HCT116 (cell line): ENCODE measurements at places on chromosomes 2 and 18.
A peak's percentile ranks its signal among the peaks of the same experiment; 100 is the strongest.

GRCh38 chr2:149826471-149827125, 239.0 kb upstream of the MMADHC start:
- no peak for DNase-seq

GRCh38 chr2:143258126-143258892, 129.1 kb downstream of the ARHGAP15 start:
- no peak for DNase-seq

DNA sequence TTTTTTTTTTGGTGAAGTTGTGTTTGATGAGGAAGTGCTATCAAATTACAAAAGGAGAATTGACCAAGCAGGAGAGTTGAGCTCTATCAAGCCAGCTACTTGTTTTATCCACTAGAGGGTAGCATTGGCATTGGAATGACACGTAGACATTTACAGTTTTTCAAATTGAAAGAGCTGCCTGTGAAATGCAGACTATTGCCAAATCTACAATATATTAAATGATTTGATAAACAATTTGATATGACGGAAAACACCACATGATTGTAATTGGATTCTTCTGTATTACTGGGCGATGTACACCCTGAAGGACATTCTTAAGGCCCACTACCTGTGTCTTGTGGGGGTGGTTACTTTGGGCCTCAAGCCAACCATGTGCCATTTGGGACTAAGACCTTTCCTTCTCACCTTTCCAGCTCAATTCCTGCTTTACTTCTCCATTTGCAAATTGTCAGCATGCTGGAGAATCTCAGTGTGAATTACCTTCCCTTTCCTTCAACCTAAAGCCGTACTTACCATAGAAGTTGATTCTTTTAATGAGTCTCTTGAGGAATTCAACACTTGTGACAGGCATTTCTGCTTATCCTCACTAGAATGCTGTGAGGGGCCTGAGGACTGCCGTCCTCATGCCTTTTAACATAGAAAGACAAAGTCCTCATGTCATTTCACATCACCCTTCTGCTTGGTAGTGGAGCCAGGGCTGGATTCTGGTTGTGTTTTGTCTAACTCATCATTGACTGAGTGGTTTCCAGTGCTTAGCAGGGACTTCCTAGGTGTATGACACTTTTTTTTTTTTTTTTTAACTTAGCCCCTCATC, 134.8 kb upstream of the THUMPD2 start:
- peak; percentile 59 for DNase-seq

GRCh38 chr2:10373931-10374330, 71.2 kb downstream of the HPCAL1 start:
- DNase-seq = no peak

- no peak for DNase-seq
These were observed 77.1 kb downstream of the DDX1 start for GRCh38 chr2:15668611-15669305.

- DNase-seq = peak; percentile 48
These were observed 86.6 kb downstream of the MARCO start for GRCh38 chr2:119028327-119029174.

GRCh38 chr2:28506112-28506910, 10.5 kb downstream of the PLB1 start:
- DNase-seq = no peak

- no peak for DNase-seq
These were observed 23.7 kb downstream of the CUL3 start for GRCh38 chr2:224561234-224562005.

DNA sequence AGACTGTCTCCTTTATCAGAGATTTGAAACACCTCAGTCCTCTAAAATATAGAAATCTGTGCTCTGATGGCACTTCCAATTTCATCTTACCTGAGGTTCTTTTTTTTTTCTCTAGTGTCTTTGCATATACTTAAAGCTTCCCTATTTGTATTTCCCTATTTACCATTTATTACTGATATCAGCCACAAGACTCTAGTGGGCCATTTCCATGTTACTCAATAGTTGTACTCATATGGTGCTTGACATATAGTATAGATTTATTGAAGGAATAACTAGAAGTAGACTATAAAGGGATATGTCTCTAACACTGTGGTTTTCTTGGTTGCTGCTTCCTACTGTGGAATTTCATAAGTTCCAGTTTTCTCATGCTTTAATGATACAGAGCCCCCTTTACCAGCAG, 3.0 kb downstream of the RBM45 start:
- DNase-seq = no peak
